Thoracic aorta (tissue), 2 donors: ENCODE measurements at places on chromosomes 5 and 9.

GRCh38 chr9:31847963-31848362, 536.5 kb upstream of the ACO1 start:
- no peak for DNase-seq

- no peak for DNase-seq
These were observed 5.4 kb upstream of the HEMGN start for GRCh38 chr9:97943308-97943855.

DNA sequence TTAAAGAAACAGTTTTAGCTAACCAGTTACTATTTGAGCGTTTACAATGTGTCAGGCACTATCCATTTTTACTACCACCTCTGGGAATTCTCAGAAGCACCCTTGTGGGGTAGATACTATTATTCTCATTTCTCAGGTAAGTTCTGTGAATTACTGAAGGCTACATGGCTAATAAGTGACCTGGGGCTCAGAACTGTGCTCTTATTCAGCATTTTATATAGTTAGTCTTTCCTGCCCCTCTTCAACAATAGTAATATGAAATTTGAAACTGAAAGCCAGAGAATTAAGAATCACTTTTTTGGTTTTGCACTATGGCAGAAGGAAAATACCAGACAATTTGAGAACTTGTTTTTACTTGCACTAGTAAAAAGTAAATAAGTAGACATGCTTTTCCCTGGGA, 11.8 kb downstream of the ELL2 start:
- no peak for DNase-seq

- no peak for DNase-seq
These were observed 1.4 kb upstream of the SUSD1 start for GRCh38 chr9:112176524-112176923.

DNA sequence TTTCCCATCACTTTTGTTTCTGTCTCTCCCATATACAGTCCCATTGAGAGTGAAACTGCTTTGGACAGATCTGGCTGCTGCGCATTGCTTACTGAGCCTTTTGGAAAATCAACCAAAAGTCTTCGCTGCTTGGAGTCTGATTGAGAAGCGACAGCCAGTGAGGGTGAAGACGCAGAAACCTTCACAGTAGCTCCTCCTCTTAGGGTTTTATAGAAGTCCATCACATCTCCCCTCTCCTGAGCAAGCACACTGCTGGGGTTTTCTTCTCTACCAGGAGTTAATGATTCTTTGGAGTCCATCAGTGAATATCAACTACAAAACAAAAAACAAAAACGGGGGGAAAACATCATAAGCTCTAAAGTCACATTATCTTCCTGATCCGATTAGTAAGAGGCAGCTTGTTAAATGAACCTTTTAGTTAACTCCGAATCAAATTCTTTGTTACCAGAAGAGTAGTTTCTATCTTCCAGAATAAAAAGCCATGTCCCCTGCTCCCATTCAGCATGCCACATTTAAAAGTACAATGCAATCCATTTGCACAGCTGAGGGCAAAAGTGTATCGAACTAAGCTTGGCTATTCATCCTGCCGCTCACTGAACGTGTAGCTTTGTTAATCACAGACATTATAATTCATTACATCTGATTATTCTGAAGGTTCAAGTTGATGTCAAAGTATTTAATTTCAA, 2.8 kb downstream of the NR3C1 start:
- no peak for DNase-seq

DNA sequence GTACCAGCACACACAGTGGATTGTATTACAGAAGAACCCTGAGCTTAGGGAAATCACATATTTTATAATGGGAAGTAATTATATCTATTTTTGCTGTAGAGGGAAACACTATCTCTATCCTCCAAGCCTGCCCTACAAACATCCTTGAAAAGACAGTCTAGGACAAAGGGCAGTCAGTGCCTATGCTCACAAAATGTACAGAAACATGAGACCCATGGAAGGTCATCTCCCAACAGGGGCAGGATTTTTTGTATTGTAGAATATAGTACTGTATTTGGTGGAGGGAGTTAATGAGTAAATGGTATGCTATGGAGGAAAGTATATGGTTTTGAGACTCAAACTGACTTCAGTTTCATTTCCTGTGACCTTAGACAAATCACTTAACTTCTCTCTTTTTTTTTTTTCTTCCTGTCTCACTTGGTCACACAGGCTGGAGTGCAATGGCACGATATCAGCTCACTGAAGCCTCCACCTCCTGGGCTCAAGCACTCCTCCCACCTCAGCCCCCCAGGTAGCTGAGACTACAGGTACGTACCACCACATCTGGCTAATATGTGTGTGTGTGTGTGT, 5.8 kb upstream of the RAB14 start:
- no peak for DNase-seq

DNA sequence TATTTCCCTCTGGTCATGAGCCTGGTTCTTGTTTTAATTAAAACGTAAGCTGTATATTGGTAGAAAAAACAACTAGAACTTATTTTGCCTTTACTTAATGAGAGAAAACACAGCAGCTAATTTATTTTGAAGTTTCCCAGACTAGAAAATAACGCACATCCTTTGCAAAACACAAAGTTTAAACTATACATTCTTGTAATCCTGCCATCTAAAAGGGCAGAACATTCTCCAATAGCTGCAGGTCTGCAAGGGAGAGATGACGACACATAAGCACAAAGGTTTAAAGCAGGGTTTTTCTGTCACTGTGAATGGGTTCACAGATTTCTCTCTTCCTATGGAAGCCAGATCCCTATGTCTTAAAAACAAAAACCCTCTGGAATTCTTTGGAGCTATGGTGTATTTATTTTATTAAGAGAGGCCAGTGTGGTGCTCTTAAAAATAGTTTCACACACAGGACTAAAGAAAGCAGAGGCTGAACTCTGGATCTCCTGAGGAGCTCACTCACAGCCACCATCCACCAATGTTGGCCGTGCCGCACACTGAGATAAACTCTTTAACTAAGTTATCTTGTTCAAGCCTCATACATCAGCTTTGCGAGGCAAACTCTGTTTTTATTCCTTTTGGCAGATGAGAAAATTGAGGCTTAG, 82.4 kb downstream of the SNCAIP start:
- DNase-seq, result no peak

- DNase-seq, result no peak
These were observed 11.2 kb downstream of the ENC1 start for GRCh38 chr5:74629326-74629725.

DNA sequence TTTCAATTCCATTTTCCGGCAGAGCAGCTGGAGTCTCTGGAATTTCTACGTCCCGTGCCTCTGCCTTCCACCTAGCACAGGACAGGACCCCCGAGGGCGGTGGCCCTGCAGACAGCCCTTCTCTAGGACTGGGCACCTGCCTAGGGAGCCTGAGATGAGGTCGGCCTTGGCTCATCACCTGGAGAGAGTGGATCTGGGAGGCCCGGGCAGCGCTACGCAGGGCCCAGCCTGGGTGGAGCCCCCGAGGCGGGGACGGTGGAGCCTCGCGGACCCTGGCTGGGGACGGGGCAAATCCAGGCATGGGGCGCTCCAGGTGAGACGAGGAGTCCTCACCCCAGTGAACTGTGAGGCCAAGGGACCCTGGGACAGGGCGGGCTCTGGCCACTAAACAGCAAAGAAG, 114.5 kb downstream of the MTRR start:
- DNase-seq, result no peak

GRCh38 chr9:128293091-128293490, 17.0 kb downstream of the SWI5 start:
- no peak for DNase-seq

- no peak for DNase-seq
These were observed 16.1 kb downstream of the AHRR start for GRCh38 chr5:337563-338130.

- DNase-seq, result no peak
These were observed 9.2 kb upstream of the DDX46 start for GRCh38 chr5:134749415-134749814.

DNA sequence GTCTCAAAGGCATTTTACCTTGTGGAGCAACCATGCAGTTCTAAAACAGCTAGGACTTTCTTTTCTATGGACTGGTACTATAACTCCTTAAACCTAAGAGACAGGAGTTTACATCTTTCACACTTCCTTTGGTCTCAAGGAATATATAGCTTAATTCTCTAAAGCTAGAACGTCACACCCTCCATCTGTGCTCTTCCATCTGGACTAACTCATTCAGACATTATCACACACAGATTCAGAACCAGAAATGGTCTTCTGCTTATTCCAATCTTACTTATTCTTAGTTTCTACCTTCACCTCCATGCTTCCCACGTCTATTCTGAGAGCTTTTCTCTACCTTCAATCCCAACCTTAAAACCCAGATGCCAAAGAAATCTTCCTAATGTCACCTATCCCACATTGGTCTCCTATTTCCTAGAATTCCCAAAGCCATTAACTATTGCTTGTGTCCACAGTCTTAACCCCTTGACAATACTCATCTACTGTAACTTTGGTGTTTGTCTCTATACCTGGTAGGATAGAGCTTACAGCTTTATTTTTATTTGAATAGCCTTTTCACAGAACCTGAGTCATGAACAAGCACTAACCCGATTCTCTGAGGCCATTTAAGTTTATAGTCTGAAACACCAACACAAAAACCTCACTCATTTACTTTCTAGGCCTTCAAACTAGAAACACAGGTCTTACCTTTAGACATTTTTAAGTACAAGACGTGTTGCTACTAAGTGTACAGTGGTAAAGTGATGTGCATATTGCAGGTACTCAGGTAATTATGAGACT, 22.8 kb downstream of the CSNK1A1 start:
- DNase-seq, result no peak

- no peak for DNase-seq
These were observed 1.4 kb downstream of the PIK3R1 start for GRCh38 chr5:68217047-68217355.

GRCh38 chr5:37490931-37491330, 111.8 kb downstream of the WDR70 start:
- no peak for DNase-seq

DNA sequence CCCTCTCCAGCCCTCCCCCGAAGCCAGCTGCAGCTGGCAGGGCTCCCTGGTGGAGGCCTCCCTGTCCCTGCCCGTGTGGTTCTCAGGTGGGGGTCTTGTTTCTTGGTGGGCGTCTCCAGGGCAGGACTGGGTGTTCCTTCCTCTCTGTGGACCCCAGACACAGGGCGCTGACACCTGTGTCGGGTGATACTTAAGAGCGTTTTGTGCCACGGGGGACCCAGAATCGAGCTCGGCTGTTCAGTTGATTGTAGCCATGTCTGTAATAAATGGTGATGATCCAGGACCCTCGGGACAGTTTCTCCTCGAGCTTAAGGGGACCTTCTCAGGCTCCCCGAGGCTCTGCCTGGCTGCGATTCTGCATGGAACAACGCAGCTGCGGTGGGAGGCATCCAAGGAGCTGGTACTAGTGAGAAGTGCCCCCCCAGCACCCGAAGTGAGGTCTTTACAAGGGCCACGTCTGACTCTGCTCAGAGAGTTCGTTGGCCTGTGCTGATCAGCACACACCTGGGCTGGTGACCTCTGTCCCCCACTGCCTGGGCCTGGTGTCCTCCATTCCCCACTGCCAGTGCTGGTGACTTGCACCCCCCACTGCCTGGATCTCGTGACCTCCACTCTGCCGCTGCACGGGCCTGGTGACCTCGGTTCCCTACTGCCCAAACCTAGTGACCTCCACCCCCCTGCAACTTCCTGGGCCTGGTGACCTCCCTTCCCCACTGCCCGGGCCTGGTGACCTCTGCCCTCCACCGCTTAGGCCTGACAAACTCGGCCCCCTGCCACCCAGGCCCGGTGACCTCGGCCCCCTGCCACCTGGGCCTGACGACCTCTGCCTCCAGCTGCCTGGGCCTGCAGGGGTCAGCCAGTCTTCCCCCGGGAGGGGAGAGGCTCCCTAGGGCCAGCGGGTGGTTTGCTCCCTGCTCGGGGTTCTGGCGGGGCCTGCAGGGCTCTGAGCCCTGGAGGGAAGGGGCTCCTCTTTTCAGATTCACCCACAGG, 36.0 kb downstream of the NDUFS6 start:
- no peak for DNase-seq

DNA sequence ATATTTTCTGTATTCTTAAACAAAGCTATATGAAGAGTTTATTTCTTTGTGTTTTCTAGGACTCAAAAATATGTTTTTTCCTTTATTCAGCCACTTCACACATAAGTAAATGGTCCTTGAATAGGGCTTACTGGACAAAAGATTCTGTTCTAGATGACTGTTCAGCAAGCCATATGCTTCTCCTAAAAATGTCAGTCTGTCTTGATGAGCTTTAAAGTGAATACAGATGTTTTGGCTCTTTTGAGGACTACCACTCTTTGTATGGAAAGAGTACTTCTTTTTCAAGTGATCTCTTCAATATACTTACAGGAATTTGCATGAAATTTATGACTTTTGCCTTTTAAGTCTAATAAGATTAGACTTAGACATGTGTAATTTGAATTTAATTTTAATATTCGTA, 8.4 kb downstream of the NDUFS4 start:
- DNase-seq, result no peak

DNA sequence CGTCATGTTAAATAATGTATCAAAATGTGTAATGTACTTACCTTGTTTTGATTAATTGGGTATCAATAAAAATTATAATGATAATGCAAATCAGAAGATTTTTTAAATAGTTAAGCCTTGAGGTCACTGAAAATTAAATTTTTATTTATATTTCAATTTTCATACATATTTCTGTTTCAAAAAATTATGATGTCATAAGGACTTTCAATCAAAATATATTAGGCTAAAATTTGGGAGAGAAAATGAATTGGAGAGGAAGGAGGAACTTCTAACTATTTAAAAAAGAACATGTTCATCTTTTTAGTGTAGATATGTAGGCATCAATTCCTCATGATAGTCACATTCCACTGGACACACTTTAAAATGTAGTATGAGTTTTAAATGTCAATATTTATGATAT, 29.1 kb upstream of the ERAP1 start:
- DNase-seq, result no peak

DNA sequence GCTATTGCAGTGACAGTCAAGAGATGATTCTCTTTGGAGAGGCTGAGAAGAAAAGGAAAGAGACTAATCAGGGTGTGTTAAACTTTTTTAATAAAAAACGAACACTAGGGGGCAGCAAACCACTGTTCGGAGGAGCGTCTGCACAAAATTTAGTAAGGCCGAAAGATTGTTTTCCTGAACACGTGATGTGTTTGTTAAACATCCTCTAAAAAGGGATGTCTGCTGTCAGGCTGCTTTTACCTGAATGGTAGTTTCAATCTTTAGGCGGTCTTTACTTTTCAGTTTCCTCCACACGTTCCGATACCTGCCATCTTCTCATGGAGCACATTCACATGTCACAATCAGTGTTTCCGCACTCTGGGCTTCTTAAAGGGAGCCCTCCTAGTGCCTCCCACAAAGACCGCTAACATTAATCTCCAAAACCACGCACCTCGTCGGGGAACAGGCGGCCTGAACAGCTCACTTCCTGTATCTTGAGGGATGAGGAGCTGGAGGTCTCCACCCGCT, 125.2 kb downstream of the GPBP1 start:
- no peak for DNase-seq

- no peak for DNase-seq
These were observed 189.9 kb downstream of the DEPDC1B start for GRCh38 chr5:60510049-60510448.

DNA sequence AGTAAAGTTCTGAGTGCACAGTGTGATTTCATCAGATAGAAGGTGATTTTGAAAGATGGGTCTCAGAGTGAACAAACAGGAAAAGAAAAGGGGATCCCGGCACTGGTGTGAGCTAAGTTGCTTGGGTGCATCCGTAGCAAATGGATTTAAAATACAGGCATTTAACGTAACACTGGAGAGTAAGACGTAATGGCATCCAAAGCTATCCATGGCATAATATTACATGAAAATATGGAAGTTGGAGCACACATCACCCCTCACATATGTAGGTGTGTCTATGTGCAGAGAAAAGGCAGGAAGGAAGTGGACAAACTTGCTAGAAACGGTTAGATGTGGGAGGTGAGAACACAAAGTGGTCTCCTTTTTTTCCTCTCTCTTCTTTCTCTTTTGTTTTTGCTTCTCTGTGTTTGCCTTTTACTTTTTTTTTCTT, 38.2 kb upstream of the SEMA4D start:
- DNase-seq, result no peak
